ENCODE measurements at places on chromosomes 7 and 10.

GRCh38 chr10:14372606-14373005 is 41.9 kb upstream of the FRMD4A start:
- DNase-seq, result no peak

DNA sequence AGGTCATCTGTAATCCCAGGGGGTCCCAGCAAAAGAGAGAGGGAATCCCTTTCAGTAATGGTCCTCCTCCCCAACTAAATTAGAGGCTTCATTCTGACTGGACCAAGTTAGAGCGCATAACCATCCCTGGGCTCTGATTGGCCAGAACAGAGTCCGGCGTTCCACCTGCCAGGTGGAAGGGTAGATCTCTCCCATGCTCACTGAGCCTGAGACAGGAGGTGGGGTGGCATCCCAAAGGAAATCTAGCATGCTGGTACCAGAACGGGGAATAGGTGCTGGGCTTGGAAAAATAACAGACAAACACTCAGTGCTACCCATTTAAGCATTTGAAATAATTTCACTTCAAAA is 21.0 kb upstream of the TSPAN33 start:
- no peak for DNase-seq

DNA sequence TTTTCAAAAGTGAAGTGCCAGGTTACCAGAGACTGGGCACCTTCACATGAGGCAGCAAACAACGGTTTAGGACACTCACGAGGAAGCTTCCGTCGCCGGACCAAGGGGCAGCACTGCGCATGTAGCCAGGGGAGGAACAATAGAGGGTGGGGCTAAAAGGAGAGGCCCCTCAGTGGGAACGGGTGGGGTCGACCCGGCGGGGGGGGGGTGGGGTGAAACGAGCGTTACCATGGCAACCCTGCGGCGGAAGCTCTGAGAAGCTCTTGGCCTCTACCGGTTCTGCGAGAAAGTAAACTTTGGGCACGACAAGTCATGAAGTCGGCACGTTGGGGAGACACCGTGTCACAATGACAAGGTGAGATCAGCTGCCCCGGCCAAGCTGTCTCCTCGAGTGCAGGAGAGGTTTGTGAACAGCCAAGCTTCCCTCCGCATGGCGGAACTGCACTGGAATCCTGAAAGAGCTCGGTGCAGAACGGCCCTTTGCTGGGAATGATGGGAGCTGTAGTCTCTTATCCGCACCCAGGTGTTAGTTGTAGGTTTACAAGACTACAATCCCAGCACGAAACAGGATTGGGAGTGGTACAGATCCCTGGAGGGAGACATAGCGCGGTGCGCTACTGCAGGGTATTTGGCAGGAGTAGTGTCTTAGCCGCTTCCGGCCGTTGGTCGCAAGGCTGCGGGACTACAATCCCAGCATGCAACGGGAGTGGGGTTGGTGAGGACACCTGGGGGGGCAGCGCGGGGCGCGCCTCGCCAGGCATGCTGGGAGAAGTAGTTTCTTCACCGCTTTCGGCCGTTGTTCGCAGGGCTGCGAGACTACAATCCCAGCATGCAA is 72.8 kb upstream of the ZNF722 start:
- DNase-seq, result no peak

DNA sequence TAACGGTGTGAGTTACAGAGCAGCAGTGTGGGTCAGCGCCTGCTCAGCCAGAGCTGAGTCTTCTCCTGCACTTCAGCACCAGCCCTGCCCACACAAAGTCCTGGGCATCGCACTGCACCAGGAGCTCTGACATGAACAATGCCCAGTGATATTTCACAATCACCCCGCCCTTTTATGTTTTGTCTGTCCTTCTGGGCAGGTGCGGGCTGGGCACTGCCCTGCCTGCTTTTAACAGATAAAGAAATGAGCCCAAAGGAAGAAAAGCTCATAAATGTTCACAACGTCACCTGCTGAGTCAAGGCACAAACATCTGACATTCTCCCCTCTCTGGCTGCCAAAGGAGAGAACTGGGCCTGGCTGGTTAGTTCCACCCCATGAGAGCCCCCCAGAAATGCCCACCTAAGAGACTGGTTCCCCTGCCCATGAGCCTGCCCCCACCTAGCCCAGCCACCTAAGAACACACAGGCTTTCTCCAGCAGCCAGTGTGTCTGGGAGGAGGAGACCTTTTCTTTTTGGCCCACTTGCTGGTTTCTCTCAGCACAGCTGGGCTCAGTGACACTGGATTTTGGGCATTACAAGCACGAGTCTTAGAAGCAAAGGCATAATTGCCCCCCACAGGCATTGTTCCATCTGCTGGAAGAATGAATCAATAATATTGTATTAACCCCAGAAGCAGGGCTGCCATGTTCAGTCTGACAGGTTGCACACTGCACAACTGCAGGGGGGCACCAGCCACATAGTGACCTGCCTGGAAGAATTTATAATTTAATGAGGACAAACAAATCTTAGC is 22.3 kb downstream of the CALML3 start:
- no peak for DNase-seq

DNA sequence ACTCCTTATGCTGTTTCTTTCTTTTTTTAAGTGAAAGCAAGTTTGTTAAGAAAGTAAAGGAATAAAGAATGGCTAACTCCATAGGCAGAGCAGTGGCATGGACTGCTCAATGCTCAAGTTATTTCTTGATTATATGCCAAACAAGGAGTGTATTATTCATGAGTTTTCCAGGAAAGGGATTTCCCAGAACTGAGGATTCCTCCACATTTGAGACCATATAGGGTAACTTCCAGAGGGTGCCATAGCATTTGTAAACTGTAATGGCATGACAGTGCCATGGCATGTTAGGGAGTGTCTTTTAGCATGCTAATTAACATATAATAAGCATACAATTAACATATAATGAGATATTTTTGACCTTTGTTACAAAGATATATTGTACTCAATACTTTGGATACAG is 1034.5 kb upstream of the PHF14 start:
- DNase-seq, result no peak

DNA sequence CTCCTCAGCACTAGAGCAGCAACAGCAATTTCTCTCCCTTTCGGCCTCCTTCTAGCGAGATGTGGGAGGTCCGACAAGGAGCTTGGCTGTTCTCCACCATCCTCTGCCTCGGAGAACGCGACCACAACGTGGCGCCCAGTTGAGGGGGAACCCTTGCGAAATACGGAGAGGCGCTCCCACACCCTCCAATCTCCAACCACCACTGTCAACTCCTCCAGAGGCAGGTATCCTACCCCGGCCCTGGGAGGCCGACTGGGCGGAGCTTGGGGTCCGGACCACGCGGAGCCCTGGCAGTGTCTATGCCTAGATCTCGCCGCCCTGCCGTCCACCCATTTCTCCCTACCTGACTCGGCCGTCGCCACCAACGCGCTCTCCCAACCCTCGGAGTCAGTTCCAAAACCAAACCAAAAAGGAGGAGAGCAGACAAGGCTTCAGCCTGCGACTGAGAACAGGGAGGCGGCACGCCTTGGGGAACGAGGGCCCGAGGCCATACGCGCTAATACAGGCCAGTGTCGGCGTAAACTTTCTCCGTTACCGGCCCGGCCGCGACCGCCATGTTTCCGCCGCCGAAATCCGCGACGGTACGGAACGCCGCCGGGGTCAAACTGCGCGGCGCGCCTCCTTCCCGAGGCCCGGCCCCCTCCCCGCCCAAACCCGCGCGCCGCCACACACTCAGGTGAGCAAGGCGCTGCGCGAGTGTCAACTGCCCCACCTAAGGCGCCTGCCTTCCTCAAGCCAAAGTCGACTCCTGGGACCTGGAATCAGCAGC is at the start of gene TMEM168:
Gene TMEM168, minus strand, starts transcription at position 577 of the 769 bp plus-strand sequence. CDS start 5,568 bp downstream, outside the sequence.
- peak; percentile 74 for DNase-seq

GRCh38 chr10:22620140-22620857 is 94.1 kb downstream of the PIP4K2A start:
- DNase-seq, result no peak

DNA sequence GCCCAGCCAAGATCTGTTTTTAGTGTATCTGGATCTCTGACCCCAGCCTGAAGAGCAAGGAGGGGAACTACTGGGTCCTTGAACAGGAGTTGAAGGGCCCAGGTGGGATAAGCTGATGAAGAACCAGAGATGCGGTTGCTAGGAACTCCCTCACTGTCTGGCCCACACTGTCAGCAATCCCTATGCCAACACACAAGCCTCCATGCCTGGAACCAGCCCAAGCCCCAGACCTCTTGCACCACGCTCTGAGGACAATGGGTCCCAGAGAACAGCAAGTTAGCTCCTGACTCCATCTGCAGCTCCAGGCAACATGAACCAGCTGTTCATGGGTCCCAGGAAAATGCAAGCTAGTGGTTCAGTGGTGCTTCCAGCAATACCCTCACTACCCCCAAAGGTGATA is 2.4 kb downstream of the NAT16 start:
- no peak for DNase-seq

- no peak for DNase-seq
Observed at GRCh38 chr7:158880973-158881372, 24.6 kb downstream of the DYNC2I1 start.

DNA sequence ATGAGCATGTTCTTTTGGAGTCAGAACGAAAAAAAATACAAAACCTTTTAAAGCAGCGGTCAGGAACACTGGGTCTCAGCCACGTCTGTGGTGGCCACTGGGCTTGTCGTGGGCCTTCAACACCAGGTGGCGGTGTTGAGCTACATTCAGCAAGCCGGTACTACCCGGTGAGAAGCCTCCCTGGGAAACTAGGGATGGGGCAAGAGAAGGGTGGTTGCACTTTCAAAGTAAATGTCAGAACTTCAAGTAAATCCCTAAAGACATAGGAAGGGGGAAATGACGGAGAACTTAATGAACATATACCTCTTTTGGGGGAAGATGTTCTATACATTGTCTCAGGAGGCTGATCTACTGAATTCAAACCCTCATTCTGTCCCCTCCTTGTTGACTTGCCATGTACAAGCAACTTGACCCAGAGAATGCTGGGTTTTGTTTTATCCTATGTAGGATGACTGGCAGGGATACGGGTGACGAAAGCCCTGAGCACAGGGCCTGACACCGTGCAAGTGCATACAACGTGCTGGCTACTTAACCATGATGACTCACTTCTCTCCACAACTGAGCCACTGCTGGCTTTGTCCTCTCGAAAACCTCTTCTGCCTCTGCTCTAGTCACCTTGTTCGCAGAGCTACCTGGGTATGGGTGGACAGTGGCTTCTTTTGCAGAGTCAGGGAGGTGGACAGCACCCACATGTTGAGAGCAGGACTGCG is 49.0 kb upstream of the BAMBI start:
- peak; percentile 79 for DNase-seq

- DNase-seq, result no peak
Observed at GRCh38 chr10:111298031-111298430, 221.2 kb downstream of the ADRA2A start.

GRCh38 chr7:138460649-138461607 is 869 bp downstream of the TRIM24 start:
- peak; percentile 58 for DNase-seq

GRCh38 chr10:60367431-60367830 is 22.2 kb downstream of the ANK3 start:
- DNase-seq, result peak; percentile 4

DNA sequence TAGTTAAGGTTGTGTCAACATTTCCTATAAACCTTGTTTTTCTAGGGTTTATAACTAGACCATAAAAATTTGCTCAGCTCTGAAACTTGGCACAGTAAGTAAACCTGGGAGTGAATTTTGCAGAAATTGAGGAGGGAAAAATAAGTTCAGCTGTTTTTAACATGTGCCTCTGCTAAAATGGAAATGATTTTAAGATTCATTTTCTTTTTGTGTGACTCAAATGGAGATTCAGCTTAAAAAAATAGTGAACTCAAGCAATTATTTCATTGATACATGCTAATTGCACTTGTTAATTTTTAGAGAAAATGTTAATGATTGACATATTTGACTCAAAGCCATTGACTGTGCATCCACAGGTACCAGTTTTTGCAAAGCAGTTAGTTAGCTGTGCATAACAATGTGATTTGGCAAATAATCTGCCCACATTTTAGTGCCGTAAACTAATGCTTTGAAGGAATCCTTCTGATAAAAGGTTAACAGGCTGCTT is 68.5 kb upstream of the ZNF438 start:
- DNase-seq, result no peak

DNA sequence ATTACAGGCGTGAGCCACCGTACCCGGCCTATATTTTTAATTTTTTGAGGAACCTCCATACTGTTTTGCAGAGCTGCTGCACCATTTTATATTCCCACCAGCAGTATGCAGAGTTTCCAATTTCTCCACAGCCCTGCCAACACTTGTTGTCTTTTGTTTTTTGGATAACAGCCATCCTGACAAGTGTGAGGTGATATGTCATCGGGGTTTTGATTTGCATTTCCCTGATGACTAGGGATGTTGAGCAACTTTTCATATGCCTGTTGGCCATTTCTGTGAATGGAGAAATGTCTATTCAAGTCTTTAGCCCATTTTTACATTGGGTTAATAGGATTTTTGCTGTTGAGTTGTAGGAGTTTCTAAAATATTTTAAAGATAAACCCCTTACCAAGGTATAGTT is 22.2 kb downstream of the ENTPD7 start:
- no peak for DNase-seq

GRCh38 chr10:129868449-129869035 is 95.5 kb downstream of the EBF3 start:
- peak; percentile 91 for DNase-seq

DNA sequence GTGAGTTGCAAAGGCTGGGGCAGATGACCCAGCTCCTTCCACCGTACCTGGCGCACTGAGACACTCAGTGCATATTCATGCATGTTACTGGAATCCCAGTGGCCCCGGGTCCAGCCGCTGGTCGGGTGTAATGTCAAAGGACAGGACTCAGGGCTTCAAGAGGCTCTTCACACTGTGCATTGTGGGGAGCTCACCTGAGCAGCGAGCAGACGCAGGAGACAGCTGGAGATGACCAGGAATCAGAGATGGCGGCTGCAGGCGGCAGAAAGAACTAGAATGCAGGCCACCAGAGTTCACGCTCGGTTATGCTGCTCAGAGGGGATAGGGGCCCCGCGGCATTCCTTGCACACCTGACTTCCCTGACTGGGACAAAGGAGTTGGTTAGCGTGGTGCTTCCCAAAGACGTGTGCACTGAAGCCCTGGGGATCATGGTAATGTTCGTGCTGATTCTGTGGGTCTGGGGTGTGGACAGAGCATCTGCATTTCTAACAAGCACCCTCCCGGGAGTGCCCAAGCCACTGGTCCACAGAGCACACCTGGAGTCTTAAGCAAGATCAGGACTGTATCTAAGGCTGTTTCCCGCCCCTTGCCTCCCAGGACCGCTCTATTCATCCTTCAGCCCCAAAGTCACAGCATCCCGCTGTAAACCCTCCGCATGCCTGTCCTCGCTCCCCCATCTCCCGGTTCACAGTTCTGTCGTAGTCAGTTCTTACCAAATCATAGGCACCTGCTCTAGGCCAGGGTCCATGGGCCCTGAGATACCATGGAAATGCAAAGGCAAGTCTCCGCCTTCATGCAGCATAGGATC is 71.0 kb downstream of the MKI67 start:
- DNase-seq, result no peak

- DNase-seq, result peak; percentile 54
Observed at GRCh38 chr7:83861-84632, 108.3 kb upstream of the FAM20C start.
